Umbilical cord (tissue), 2 donors: ENCODE measurements at places on chromosomes 7 and 10.

GRCh38 chr7:118232837-118233236 is 8.3 kb downstream of the ANKRD7 start:
- DNase-seq, result peak; percentile 14

DNA sequence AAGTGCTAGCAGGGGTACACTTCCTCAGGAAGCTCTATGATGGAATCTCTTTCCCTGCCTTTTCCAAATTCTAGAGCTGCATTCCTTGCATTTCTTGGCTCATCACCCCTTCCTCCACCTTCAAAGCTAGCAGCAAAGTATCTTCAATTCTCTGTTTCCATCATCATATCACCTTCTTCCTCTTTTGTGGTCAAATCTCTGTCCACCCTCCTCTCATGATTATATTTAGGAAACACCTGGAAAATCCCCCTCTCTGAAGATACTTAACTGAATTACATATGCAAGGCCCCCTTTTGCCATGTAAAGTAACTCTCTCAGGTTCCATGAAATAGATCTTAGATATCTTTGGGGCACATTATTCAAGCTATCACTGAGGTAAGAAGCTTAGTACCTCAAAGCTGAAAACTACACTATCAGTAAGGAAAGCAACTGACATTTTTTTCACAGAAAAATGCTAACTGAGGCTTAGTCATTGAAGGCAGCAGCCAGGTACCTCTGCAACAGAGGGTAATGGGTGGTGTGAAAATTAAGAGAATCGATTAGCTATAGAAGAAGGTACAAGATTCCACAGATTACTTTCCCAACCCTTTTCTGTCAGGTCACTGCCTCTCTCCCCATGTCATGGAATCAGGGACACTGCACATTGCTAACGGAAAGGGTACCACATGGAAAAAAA is 197.3 kb downstream of the MACC1 start:
- no peak for DNase-seq

GRCh38 chr7:284762-285722 is 4.9 kb upstream of the FOXL3 start:
- DNase-seq, result no peak

DNA sequence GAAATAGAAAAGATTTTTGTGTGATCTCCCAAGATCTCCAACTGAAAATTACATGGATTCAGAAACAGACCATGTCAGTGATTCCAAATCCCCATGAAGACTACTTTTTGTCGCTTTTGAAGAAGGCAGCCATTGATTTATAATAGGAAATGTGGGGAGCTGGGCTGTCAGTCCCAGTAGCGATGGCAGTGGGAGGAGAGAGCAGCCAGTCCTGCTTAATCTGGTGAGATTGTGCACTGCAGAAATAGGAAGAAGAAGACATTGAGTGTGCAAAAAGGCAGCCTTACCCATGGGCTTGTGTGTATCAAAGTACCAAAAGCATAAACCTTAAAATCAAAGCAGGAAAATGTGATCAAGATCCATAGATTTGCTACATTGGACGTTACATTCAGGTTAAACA is 4.8 kb downstream of the ADRB1 start:
- DNase-seq, result no peak

GRCh38 chr7:151565541-151565940 is 45.8 kb upstream of the RHEB start:
- DNase-seq, result no peak

DNA sequence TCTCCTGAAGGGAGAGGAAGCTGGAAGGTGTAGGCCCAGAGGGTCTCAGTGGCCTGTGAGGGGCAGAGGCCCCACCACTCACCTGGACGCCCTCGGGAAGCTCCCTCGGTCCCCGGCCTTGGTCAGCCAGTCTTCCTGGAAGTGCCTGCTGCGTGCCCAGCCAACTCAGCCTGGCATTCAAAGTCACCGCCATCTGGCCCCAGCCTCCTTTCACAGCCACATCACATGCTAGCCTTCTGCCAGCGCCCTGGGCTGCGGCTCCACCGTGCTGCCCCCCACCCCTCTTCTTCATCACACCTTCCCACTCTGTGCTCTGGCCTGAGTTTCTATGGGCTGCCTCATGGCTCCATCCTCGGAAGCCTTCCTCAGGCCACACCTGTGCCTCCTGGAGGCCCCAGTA is 98.0 kb downstream of the ZMIZ1 start:
- DNase-seq, result no peak

- DNase-seq, result no peak
Observed at GRCh38 chr7:105202616-105203015, 186.1 kb downstream of the SRPK2 start.

GRCh38 chr10:51960494-51960895 is 261.1 kb upstream of the CSTF2T start:
- DNase-seq, result peak; percentile 96

GRCh38 chr10:75410132-75411005 is 8.8 kb upstream of the ZNF503 start:
- DNase-seq, result no peak

DNA sequence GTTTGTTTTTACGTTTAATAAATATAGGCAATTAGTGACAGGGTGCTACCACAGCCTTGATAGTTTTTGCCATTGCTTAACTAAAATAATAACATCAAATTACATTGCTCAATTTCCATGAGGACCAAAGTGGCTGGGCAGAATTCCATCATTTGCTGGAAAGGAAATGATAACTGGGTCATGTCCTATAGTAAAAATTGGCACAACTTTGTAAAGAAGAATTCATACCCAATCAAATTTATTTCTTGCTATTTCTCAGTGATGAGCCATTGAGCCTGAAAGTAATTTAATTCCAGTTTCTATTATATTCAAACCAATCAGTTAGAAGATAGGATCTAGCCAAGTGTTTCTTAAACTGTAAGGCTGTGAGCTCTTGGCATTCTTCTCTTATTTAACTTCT is 102.2 kb upstream of the CTTNBP2 start:
- DNase-seq, result no peak

DNA sequence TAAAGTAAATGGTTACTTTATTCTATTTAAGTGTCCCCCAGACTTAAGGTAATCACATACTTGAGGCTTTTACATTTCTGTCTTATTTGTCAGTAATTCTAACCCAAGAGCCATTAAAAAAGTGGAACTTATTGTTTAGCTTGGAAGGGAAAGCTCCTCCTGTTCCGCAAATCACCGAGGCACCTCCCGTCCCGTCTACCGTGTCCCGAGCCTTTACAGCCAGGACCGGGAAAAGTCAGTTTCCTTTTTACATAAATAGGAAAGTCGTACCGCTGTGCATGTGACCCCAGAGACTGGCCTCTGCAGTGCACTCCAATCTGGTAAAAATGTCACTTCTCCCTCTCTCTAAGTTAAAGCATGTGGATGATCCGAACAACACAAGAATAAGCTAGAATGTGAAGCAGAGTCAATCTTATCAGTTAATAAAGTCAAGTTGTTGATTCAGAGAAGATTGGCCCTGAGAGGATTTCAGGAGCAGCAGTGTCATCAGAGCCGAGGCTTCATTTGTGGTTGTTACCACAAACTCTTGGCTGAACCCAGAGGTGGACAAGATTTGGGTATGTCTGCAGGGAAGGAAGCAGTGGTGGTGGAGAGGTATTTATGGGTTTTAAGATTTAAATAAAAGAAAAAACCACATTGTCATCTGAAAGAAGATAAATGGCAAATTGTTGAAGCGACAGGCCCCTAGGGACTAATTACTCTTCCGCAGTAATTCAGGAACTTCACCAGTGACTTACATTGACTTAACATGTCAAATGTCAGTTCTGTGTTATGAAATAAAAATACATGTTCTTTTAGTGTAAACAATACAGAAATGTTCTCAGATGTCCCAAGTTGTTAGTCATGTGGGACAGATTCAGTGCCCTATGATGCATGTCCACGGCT is 316.6 kb upstream of the ZNF32 start:
- peak; percentile 41 for DNase-seq

DNA sequence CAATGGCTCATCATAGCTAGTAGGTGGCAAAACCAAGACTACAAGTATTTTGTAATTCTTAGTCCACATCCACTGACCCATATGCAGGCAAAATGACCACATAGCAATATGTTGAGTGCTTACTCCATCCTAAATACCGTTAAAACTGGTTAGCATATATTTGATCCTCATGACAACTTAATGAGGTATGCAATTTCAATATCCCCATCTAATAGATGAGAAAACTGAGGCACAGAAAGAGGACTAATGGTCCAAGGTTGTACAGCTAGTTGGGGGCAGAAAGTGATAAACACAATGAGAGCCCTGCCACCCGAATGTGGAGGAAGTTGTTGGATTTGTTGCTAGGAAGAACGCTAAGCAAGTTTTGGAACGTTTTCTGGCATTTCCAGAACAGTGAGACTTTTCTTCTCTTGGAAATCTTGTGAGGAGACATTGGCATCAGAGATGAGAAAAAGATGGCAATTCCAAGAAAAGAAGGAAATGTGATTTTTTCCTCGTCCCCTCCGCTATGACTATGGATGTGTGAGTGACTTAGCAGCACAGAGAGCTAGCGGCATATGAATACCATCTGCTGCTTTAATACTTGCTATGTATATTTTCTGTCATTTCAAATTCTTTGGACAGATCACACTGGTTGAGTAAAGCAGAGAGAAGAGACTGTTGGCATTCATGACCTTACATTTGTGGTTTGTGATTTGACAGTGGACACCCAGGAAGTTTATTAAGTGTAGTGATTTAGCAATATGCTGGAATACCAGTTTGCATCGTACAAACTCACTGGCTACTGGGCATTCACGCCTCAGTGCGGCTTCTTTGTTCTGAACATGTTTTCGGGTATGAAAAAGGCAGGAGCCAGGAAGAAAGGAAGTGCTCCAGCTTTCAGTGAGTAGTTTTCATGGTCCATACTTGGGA is 51.5 kb downstream of the NRCAM start:
- DNase-seq, result no peak

DNA sequence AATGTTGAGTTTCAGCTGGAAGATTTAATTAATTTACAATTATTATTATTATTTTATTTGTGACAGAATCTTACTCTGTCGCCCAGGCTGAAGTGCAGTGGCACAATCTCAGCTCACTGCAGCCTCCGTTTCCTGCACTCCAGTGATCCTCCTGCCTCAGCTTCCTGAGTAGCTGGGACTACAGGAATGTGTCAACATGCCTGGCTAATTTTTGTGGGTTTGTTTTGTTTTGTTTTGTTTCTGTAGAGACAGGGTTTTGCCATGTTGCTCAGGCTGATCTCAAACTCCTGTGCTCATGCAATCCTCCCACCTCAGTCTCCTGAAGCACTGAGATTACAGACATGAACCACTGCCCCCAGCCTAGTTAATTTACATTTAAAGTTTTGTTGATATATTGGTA is 93.8 kb upstream of the MEOX2 start:
- DNase-seq, result no peak
